ENCODE measurements at places on chromosomes 4 and X.

GRCh38 chr4:111977419-111977965, 167.8 kb upstream of the FAM241A start:
- DNase-seq, result no peak

GRCh38 chr4:76108467-76109181, 34.1 kb downstream of the ART3 start:
- no peak for DNase-seq

GRCh38 chr4:2266181-2266580, 4.3 kb upstream of the MXD4 start:
- peak; percentile 21 for DNase-seq

DNA sequence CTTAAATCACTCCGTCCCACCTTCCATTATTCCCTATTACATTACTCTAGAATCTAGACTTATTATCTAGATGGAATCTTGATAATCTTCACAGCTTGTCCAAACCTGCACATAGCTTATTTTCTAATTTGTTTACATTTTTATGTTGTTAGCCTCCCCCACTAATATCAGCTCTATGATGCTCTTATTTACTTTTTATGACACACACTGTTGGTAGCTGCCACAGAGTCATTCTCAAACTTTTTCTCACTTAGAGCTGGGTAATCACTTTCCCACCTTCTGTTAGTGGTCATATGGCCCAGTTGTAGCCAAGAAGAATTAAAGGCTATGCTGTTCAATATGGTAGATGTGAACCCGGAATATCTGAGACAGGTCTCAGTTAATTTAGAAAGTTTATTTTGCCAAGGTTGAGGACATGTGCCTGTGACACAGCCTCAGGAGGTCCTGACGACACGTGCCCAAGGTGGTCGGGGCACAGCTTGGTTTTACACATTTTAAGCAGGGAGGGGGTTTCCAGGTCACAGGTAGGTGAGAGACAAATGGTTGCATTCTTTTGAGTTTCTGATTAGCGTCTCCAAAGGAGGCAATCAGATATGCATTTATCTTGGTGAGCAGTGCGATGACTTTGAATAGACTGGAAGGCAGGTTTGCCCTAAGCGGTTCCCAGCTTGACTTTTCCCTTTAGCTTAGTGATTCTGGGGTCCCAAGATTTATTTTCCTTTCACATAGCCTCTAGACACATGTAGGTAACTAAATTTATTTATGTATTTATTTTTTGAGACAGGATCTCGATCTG, 7.0 kb upstream of the ADGRA3 start:
- no peak for DNase-seq

GRCh38 chrX:113726009-113726408, 857.9 kb upstream of the HTR2C start:
- no peak for DNase-seq

- DNase-seq, result no peak
These were observed 84.7 kb upstream of the RAPGEF2 start for GRCh38 chr4:159018062-159018629.

DNA sequence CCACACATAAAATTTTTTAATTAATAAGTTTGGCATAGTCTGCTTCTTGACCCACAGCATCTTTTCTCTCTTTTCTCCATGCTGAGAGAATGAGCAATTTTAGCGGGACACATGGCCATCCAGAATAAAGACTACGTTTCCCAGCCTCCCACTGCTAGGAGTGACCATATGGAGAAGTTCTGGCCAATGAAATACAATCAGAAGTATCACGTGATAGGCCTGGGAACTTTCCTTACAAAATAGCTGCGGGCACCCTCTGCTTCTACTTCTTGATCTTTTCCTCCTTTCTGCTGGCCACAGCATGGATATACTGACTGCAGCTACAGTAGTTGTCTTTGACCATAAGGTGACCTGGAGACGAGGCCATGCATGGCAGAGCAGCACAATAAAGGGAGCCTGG, 348.0 kb downstream of the BCOR start:
- no peak for DNase-seq

DNA sequence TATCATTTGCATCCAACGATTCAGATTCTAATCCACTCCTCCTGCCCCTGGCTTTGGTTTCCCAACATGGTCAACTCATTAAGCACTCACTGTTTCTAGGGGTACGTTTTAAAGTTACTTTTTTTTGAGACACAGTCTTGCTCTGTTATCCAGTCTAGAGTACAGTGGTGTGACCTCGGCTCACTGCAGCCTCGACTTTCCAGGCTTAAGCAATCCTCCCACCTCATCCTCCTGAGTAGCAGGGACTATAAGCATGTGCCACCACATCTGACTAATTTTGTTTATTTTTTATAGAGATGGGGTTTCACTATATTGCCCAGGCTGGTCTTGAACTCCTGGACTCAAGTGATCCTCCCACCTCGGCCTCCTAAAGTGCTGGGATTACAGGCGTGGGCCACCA, 48.9 kb downstream of the TMEM156 start:
- DNase-seq, result no peak

- no peak for DNase-seq
These were observed 62.0 kb downstream of the ATP8A1 start for GRCh38 chr4:42594888-42595287.

DNA sequence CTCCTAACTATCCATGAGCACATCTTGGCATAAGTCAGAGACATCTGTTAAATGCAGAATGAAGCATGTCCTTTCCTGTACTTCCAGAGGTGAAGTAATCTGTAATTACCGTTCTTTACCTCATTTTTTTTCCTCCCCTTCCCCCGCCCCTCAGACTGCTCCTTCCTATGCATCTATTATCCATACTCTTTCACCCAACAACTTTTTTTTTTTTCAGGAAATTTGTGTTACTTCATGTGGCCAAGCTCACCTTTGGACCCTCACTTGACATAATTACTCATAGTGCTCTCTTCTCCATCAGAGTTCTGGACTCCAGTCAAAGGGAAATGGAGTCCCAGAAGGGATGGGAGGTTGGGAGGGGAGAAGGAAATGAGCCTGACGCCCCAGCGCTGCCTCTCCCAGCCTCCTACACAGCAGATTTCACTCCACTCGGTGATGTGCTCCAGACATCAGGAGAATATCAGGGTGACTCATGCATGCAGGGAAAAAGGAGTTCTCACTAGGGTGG, 568.8 kb downstream of the STIM2 start:
- DNase-seq, result no peak

DNA sequence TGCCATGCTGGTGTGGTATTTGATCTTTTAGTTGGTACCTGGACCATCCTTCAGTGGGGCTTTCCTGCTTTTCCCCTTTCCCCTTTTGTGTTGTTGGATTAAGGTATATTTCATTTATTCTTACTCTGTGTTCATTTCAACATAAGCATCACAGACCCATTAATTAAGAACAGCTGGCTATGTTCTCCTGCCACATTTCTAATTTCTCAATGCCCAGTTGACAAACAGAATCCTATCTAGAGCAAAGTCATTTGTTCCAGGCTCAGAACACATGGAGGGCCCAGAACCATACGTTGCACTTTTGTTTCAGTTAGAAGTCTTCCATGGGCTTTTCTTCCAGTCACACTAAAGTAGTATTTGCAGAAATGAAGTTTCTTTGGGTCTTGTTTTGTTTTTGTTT, 46.1 kb upstream of the EOLA2 start:
- DNase-seq, result no peak

- DNase-seq, result no peak
These were observed 170.8 kb upstream of the RAI2 start for GRCh38 chrX:18031726-18032375.

GRCh38 chr4:154455111-154455510, 36.5 kb downstream of the DCHS2 start:
- DNase-seq, result no peak

- no peak for DNase-seq
These were observed 19.1 kb downstream of the BCOR start for GRCh38 chrX:40078489-40079227.

DNA sequence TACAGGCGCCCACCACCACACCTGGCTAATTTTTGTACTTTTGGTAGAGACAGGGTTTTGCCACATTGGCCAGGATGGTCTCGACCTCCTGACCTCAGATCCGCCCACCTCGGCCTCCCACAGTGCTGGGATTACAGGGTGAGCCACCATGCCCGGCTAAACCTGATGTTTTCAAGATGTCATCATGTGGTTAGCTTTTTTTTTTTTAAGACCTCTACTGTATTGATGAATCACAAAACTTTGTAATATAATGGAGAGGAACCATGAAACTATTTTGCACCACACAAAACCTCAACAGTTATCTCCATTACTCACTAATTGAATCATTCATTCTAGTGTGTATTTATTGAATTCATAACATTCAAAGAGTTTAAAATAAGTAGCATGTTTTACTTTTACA, 94.7 kb upstream of the NEIL3 start:
- DNase-seq, result no peak

- no peak for DNase-seq
These were observed at the start of gene FREM3 for GRCh38 chr4:143700416-143701352. FREM3 (minus strand) TSS chr4:143700675; CDS start chr4:143700675, 0 bp downstream.

DNA sequence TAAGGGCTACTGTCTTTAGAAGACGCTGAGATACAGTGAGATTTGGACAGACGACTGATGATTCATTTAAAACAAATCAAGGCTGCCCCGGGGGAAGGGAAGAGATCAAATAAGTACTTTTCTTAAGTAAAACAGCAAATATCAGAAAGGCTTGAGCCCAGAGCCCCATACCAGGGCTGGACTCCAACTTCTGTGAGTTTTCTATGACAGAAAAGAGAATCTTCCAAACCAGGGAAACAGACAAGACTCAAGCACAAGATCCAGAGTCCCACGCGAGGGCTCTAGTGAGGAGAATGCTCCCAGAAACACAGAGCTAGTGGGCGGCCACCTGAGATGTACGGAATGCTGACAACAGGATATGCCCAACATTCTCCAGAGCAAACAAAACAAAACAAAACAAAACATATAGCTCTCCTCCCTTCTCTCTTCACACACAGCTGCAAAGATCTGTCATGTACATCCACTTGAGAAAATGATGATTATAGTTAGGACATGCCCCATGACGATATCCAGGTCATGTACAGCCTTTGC, 13.1 kb downstream of the ACSL1 start:
- DNase-seq, result no peak

DNA sequence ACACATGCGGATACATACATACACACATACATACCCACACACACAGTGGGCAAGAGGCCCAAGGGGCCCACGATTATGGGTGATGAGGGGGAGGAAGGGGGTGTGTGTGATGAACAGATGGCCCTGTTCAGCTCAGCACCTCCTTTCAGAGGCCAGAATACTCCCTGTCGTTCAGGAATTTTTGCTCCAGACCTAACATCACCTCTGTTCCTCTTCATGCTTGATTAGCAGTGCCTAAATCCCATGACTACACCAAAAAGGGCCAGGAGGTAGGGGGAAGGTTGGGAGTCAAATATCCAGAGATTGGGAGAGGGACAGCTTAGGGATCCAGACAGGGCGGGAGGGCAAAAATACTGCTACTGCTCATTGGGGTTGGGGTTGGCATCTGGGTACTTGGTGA, 42.7 kb downstream of the SMC1A start:
- no peak for DNase-seq

GRCh38 chr4:184860018-184860779, 34.4 kb upstream of the ACSL1 start:
- DNase-seq, result no peak

DNA sequence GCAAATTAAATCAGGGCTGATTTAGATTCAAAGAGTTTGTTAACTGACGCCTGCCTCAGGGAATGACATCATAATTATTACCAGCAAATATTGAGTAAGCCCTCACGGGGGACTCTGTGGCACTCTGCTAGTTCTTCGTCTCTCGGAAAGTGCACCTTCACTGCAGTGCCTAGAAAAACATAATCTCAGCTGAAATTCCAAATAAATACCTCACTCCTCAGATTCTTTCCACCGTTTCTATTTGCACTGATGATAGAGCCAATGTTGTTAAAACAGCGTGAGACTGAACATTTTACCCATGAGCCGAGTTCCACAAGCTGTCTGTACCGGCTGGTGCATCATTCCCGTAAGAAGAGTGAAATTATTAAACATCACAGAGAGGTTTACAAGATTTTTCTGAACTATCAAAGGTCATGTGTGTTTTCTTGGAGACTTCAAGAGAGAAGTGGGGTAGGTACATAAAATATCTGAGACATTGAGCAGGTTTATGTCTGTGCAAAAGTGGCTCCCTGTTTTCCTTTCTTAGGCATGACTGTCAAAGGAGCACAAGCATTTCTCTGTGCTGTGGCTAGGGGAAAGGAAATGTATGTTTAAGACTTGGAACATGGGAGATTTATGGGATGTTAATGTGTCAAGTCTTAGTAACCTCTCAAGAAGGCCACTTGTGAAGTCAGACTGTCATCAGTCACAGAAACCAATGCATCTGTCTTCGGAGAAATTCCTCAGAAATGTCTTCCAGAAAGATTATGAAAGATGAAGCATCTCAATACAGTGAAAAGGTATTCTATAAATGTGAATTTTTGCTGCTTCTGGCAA, 119.6 kb downstream of the CBLL2 start:
- no peak for DNase-seq

GRCh38 chr4:183936574-183937345, 31.7 kb downstream of the STOX2 start:
- no peak for DNase-seq

DNA sequence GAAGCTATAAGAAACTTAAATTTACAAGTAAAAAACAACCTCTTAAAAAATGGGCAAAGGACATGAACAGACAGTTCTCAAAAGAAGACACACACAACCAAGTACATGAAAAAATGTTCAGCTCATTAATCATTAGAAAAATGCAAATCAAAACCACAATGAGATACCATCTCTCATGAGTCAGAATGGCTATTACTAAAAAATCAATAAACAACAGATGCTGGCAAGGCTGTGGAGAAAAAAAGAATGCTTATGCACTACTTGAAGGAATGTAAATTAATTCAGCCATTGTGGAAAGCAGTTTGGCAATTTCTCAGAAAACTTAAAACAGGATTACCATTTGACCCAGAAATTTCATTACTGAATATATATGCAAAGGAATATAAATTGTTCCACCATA, 666.3 kb upstream of the GRIA3 start:
- no peak for DNase-seq

DNA sequence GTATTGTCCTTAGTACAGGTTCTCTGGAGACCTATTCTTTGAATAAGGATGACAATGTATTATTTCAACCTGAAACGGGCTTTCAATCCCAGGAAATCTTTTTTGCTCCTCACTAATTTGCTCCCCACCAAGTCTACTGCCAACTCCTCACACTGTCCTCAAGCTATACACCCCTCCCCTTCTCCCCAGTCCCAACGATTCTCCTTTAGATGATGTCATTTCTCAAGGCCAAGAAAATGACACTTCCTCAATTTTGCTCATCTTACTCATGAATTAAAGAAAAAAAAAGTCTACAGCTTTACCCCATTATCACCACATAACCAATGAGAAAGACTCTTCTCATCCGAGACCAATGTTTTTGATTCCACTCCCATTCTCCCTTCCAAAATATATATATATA, 20.6 kb downstream of the AP1S2 start:
- no peak for DNase-seq

GRCh38 chr4:43132010-43132582, 239.6 kb downstream of the GRXCR1 start:
- no peak for DNase-seq

Measured in AG09309 (cell line).